ENCODE measurements at places on chromosomes 7 and 10.
A peak's percentile ranks its signal among the peaks of the same experiment; 100 is the strongest.

DNA sequence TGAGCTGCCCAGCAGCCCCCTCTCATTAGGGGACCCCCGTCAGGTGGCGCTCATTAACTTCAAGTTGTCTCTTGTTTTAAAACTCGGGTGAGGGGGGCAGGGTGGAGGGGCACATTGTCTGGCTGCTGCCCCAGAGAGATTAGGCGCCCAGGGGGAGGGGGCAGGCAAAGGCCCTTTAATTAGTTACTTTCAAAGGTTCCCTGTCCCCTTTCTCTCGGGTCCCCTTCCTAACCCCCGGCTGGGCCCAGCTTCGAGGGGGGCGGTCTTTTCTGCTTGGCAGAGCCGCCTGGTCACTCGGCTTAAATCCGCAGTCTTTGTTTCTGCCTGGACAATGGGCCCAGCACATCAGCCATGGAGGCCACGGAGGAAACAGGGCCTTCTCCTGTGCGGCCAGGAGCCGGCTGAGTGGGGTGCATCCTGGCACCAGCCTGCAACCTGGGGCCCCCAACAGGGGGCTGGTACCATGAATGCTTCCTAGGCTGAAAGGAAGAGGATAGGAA lies 38.9 kb upstream of the SLF2 start:
- no peak for DNase-seq

DNA sequence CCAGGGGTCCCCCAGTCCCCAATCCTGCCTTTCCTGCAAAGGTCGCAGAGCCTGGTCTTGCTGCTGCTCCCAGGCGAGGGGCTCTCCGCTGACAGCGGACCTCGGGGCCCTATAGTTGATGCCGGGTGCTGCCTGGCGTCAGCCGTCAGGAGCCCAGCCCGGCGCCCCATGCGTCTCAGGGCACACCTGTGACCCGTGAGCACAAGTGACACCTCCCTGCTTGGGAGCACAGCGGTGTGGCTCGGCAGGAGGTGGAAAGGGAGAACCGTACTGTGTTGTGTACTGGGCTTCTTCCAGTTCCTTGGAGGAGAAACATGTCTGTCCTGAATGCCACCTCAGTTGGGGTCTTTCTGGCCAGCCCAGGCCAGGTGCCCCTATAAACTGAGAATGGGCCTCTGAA lies 56.7 kb downstream of the LHPP start:
- DNase-seq, result no peak

- DNase-seq, result no peak
These were observed 243.0 kb downstream of the BICC1 start for GRCh38 chr10:58755677-58756076.

- DNase-seq, result no peak
These were observed 832 bp downstream of the XRCC2 start for GRCh38 chr7:152674860-152675758.

DNA sequence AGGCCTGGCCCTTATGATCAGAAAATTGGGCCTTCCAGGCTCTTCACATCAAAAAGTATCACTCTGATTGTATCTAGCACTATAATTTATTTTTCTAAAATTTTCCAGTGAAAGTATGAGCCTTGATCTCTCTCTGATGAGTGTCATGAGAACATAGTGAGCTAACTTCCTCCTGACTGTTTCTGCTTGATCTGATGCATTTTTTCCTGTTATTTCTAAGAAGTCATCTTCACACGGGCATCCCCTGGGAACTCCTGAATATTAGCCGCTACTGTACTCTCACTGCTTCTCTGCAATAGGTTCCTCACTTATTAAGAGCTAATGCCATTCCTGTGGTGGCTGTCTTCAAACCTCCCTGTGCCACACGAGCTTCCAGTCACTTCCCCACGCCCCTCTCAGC lies 63.1 kb upstream of the ZPBP start:
- DNase-seq, result no peak

GRCh38 chr10:3538291-3538655 lies 246.7 kb downstream of the KLF6 start:
- DNase-seq, result no peak

DNA sequence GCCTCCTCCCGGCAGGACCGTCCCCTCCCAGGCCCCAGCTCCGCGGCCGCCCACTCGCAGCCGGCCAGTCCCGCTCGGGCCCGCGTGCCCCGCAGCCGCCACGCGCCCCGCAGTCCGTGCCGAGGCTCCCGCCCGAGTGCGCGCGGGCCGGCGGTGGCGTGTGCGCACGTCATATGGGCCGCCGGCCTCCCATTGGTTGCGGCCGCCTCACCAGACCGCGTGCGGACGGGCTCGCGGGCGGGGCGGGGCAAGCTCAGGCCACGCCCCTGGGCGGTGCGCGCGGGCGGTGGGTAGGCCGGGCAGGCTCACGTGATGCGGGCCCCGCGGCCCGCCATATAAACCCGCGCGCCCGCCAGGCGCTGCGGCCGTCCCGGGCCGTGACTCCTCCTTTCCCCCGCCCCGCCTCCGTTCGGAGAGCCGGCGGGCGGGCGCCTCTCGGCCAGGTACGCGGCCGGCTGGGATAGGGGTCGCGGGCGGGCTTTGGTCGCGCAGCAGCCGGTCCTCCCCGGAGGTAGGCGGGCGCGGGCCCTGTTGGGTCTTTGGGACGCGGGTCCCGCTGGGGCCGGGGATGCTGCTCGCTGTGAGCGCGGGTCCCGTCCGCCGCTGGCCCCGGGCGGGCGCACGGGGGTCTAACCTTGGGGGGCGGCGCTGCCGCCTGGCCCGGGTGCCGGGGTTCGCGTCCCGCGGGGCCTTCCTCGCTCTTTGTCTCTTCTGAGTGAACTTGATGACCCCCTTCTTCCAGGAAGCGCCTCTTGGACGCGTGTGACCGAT lies at the start of gene INSIG1:
INSIG1 (plus strand) TSS at position 362 of the 771 bp plus-strand sequence; CDS start at position 770, 408 bp downstream.
- DNase-seq, result peak; percentile 94

GRCh38 chr7:144835155-144835611 lies 670 bp downstream of the TPK1 start:
- peak; percentile 64 for DNase-seq

DNA sequence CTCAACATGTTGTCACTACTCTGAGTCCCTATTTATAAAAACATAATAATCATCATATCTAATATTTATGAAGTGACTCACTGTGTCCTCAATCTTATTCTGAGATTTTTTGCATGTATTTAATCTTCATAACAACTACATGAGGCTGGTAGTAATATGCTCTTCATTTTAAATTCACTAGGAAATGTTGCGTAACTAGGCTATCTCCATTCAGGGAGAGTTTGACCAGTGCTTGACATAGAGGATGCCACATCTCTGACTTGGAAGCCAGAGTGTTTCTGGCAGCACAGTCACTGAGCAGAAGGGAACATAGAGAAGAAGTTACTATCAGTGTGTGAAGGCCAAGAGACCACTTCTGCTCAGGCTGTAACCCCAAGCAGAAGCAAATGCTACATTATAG lies 88.9 kb downstream of the FAM13C start:
- DNase-seq, result no peak

GRCh38 chr7:41385996-41386395 lies 316.9 kb downstream of the INHBA start:
- DNase-seq, result no peak

GRCh38 chr7:148056406-148056805 lies 534.2 kb upstream of the C7orf33 start:
- DNase-seq, result no peak

- peak; percentile 73 for DNase-seq
These were observed at the start of gene NPTX2 for GRCh38 chr7:98617051-98617959. TSS of gene NPTX2 (plus strand) at chr7:98617285. CDS start at chr7:98617462, 177 bp downstream.

DNA sequence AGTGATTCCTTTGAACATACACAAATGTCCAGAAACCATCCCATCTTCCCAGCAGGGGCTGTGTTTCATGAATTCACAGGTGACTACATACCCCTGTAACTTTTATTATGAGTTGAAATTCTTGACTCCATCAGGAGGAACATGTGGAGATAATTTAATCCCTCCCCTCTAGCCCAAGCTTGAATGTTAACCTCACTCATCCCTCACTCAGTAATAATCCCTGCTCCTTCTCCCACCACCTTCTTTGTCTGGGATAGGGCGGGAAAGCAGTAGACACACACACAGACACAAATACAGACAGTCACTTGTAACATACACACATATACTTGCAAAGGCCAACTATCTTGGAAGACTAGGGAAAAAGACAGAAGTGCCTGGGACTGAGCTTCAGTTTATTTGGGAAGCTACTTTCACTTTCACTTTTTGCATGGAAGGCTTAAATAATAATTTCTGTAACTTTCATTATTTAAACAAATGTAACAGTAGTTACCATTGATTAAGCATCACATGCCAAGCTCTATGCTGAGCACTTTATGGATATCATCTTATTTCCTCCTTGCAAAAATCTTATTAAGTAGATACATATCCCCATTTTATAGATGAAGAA lies 7.3 kb downstream of the AASS start:
- DNase-seq, result no peak

DNA sequence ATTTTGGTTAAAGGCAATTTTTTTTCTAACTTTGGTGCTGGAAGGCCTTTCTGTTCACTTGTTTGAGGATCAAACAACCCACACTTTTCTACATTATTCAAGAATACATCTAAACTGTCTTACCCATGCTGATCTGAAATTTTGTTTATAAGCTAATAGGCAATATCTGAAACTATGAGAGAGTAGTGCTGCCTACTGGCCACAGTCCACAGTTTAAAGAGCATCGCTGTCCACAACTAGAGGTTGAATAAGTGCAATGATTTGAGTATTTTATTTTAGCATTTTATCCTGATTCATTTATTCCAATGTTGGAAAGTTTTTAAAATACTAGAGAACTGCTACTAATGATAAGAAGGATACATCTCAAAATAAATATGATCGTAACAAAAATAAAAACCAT lies 306.9 kb downstream of the ELMO1 start:
- no peak for DNase-seq

- no peak for DNase-seq
These were observed 38.7 kb upstream of the PPP1R17 start for GRCh38 chr7:31648288-31648687.

- DNase-seq, result no peak
These were observed 181.7 kb downstream of the SRPK2 start for GRCh38 chr7:105206985-105207384.

DNA sequence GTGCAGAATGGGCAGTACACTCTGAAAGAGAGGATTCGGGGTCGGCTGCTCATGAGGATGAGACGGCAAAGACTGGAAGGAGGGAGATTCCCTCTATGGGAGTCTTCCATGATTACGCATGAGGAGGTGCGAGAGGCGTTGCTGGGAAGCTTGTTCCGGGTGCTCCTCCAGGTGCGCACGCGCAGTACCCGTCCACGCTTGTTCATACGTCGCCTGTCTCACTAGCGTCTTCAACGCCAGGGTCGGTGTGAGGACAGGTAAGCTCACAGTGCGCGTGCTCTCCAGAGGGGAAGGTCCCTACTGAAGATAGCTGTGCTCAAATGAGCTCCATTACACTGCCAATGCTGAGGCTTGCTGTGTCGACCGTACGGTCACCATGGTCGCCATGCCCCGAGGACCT lies 39.3 kb upstream of the BNIP3 start:
- DNase-seq, result no peak

GRCh38 chr10:60760711-60761210 lies 17.5 kb upstream of the CDK1 start:
- DNase-seq, result no peak

- DNase-seq, result no peak
These were observed 18.9 kb upstream of the YAE1 start for GRCh38 chr7:39547336-39547735.

- no peak for DNase-seq
These were observed 18.4 kb upstream of the KLF14 start for GRCh38 chr7:130752424-130752823.

DNA sequence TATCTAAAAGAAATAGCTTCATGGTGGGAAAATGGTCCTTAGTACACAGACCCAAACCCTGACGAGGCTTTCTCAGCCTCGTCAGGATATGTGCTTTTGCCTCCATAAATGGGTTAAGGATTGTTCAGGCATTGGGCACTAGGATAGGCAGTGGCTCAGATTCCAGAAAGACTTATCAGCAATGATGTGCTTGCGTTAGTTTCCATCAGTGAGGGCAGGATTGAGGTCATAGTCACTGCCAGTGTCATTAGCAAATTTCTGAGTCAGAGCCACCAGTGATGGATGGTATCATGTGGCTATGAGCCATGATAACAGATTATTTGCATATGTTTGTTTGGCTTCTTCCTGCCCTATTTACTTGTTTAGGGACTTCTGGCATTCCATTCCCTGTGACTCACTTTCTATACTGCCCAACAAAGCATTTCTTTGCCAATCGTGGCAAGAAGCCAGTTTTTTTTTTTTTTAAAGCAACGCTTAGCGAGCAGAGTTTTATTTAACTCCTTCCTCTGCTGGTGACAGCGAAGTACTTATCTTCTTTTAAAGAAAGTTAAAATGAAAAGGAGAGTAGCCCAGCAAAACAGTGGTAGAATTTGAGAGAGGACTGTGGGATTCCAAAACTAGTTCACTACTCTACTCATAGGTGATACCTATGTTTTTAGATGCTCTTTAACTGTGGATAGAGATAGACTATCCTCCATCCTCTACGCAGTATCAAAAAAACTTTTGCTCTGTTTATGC lies 44.4 kb downstream of the MYPN start:
- no peak for DNase-seq

GRCh38 chr10:61901829-61902444 lies 438 bp downstream of the ARID5B start:
- DNase-seq, result no peak
